ENCODE measurements at places on chromosomes 6 and 20.

DNA sequence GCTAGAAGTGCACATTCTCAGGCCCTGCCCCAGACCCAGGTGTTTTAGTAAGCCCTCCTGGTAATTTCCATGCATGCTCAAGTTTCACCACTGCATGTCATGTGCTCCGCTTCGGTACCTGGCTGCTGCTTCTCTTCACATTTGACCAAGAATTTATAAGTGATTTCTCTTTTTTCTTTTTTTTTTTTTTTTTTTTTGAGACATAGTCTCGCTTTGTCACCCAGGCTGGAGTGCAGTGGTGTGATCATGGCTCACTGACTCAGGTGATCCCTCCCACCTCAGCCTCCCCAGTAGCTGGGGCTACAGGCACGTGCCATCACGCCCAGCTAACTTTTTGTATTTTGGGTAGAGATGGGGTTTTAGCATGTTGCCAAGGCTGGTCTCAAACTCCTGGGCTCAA is 16.0 kb downstream of the TM9SF4 start:
- DNase-seq, result no peak

DNA sequence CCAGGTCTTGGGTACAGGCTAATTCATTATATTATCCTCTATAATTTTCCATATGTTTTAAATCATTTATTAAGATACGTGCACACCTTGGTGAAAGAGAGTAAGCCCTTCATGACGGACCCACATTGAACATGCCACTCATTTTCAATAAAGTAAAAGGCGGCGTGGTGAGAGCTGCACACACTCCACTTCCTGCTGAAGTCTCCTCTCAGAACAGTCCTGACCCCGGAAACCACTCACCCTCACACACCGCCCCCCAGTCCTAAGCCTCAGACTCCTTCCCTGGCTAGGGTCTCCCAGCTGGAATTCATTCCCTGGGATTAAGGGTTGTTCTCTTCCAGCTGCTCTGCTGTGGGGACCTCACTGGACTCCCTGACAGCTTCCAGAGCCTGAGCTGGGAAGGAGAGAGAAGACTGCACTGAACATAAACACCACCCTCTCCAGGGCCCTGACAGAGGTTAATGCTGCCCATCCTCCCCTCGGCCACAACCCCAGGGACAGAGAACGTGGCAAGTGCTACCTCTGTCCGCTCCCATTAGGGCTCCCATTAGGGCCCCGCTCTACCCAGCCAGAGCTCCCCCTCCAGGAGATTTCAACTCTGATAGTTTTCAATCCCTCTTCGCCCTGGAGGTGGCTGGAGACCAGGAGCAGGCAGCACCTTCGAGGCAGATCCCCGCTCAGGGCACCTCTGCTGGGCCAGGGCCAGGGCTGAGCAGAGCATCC is 24.8 kb downstream of the GRM4 start:
- DNase-seq, result no peak

DNA sequence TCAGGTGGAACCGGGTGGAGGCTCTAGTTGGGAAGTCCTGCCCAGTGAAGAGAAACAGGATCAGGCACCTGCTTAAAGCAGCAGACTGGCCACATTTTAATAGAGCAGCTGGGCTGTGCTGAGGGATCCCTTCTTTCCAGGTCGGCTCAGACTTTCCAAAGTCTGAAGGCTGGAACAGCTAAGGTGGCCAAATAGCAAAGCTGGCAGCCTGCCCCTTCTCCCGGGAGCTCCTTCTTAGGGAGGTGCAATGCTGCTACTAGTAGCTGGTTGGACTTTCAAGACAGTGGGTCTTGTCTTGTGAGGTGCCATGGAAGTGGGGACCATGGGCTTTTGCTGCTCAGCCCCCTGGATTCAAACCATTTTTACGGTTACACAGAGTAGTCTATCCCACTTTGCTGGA is 30.7 kb upstream of the CST5 start:
- DNase-seq, result no peak

DNA sequence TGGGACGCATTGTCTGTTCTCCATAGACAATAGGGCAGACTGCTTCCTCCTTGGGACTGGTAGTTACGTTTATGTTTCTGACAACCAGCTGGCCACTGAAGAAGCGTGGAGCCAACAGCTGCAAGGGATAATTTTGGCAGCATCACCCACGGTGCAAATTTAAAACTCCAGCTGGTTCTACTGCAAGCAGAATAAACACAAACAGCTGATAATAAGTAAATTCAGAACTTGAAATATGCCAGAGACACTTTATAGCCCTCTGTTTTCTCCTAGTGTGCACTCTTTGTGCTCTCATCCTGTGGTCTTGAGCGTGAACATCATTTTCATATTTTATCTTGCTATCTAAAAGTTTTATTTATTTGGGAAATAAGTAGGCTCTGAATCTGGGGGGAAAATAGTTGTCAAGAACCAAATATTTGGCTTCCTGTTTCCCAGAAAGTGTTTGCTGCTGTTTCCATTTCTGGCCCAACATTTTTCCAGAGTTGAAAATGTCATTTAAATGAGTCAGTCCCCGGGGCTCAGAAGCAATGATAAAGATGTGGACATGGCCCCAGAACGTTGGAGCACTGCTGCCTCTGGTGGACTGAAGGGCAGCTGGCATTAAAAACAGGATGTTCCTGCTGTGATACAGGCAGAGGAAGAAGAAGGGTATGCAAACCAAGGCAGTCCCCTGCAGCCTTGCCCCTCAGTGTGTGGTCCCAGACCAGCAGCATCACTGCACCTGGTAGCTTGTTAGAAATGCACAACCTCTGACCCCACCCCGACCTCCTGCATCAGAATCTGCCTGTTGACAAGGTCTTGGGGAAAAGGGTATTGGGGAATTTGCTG is 12.5 kb upstream of the THBD start:
- DNase-seq, result peak; percentile 74

DNA sequence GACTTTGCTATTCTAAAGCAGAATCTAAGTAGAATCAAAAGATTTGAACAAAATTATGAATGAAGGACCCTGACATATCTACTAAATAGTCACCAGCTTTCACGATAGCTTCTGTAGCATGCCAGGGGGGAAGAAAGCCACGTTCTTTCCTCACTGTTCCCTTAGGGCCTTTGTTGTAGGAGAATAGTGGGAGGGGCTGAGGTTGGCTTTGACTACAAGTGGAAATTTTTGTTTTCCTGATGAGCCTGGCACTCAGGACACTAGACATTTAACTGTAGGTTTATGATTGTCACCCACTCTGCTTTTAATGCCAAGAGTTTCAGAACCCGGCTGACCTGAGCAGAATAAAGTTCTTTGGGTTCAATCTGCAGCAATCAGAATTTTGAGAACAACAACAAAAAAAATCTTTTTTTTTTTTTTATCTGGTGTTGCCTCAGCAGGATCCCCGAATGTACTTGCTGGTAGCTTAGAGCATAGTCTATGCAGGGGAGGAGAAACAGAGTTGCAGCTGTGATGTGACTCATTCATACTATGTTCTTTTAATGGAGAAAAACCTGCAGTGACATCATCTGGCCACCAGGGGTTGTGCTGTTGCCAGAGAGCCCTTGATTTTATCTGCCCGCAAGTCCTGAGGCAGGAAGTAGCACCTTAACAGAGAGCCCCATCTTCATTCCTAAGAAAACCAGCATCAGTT is 38.5 kb downstream of the TPD52L1 start:
- DNase-seq, result peak; percentile 89

GRCh38 chr6:159059885-159060506 is 15.2 kb upstream of the TAGAP start:
- DNase-seq, result no peak
